ENCODE measurements at places on chromosomes 3 and 15. TPM values are rescaled to one million over a fixed set of nuclear protein-coding genes. Genes with fewer than 3 reads are reported as not detected.

The TRPC1 gene
- total RNA-seq, result 43.8 TPM

The SEMA3G gene
- total RNA-seq, result 0.26 TPM

The EEF1AKMT4 gene
- 1.5 TPM for total RNA-seq

The ADAMTS7 gene
- 4.1 TPM for total RNA-seq

The ISL2 gene
- total RNA-seq, result 6.7 TPM

The TMEM44 gene
- 8.5 TPM for total RNA-seq

The IQCF5 gene
- not detected for total RNA-seq

The SLC9C1 gene
- total RNA-seq, result not detected

The CCR9 gene
- not detected for total RNA-seq

The CSTA gene
- total RNA-seq, result 6.6 TPM

The ANKRD28 gene
- 168 TPM for total RNA-seq

The NTRK3 gene
- not detected for total RNA-seq

The ACP3 gene
- 1.4 TPM for total RNA-seq

The CEMIP gene
- total RNA-seq, result 27.4 TPM

The BTLA gene
- 0.16 TPM for total RNA-seq

The POLQ gene
- total RNA-seq, result 1.9 TPM

The GCHFR gene
- 1.6 TPM for total RNA-seq

The PTX3 gene
- total RNA-seq, result 89.6 TPM

The CTDSPL2 gene
- 45.4 TPM for total RNA-seq

The NDN gene
- total RNA-seq, result 36.9 TPM

The ITIH4 gene
- total RNA-seq, result 1.7 TPM

The ALDH1L1 gene
- total RNA-seq, result not detected

The SAMD7 gene
- total RNA-seq, result not detected

The MKRN3 gene
- 0.32 TPM for total RNA-seq

The CCR4 gene
- total RNA-seq, result not detected

The SATB1 gene
- total RNA-seq, result 15.2 TPM

The C15orf40 gene
- total RNA-seq, result 32.6 TPM

The MTFMT gene
- total RNA-seq, result 13.4 TPM

The SH3BP5 gene
- total RNA-seq, result 51.4 TPM

The CNTN3 gene
- total RNA-seq, result 0.17 TPM

The RLBP1 gene
- not detected for total RNA-seq

The AADACL2 gene
- total RNA-seq, result not detected

The LRRN1 gene
- not detected for total RNA-seq

The MESP2 gene
- total RNA-seq, result 1.9 TPM

The NKIRAS1 gene
- 10.4 TPM for total RNA-seq

The GMNC gene
- total RNA-seq, result not detected

The TRIM71 gene
- not detected for total RNA-seq

The NANOGP8 gene
- total RNA-seq, result not detected

The FBXL2 gene
- 14.8 TPM for total RNA-seq

The LMLN gene
- total RNA-seq, result 9.5 TPM

The SLC15A2 gene
- under 0.01 TPM for total RNA-seq

The TTLL13 gene
- total RNA-seq, result 0.16 TPM

The FOXL2 gene
- total RNA-seq, result under 0.01 TPM

The GABRG3 gene
- total RNA-seq, result not detected

The PYGO1 gene
- total RNA-seq, result 6.3 TPM

The MST1R gene
- 0.86 TPM for total RNA-seq

The TJP1 gene
- 37.8 TPM for total RNA-seq

The CORO2B gene
- total RNA-seq, result 10.1 TPM

The AHSG gene
- total RNA-seq, result not detected

The HIGD2B gene
- total RNA-seq, result under 0.01 TPM

The SAMMSON gene
- not detected for total RNA-seq

The MAP1A gene
- total RNA-seq, result 42.0 TPM

The TMEM40 gene
- not detected for total RNA-seq

The FOXB1 gene
- total RNA-seq, result not detected

The CYP19A1 gene
- 1.8 TPM for total RNA-seq

The ITGA11 gene
- 22.3 TPM for total RNA-seq

The PLEKHO2 gene
- 44.4 TPM for total RNA-seq

The C3orf49 gene
- total RNA-seq, result not detected
